ENCODE measurements at places on chromosomes 7 and 10. TPM values are rescaled to one million over a fixed set of nuclear protein-coding genes. Genes with fewer than 3 reads are reported as not detected.

DNA sequence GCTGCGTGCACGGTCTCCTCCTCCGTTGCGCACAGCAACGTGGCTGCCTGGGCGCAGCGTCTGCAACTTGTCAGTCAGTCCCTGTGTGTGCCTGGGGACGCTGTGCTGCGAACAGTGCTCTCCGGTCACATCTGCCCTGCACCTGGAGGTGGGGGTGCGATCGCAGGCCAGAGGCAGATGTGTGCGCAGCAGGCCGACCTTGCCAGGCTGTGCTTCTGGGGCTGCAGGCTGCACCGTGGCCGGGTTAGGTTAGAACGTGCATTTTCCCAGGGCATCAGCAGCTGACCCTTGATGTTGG lies 8.2 kb upstream of the GET4 start:
- DNase-seq: no peak

ZC3HAV1L gene
- total RNA-seq: 16.4 TPM

LOXL4 gene
- total RNA-seq: 0.68 TPM

DNA sequence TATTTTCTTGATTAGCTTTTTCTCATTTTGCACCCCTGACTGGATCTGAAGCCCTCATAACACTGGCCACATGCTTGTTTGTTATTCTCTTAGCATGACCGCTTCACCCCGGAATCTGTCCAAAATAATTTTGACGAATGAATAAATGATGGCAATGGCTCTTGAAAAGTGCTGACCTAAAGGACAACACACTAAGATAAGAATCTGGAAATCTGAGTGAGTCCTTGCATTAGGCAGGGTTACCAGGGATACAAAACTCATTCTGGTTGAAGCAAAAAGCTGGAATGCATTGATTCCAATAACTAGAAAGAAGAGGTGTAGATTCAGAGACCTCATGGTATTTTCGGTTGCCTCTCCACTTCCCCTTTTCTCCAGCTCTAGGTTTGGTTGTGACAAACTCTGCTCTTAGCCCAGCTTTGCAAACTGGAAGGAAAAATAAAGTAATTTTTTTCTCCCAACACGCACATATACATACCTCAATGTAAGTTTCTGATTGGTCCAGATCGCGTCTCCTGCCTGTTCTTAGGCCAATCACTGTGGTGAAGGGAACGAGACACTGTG lies 157.4 kb downstream of the SKIDA1 start:
- no peak for DNase-seq
